ENCODE measurements at places on chromosomes 6 and 20.

GRCh38 chr20:62405108-62405980 is 1.7 kb downstream of the CABLES2 start:
- no peak for DNase-seq

- no peak for DNase-seq
Observed at GRCh38 chr6:134451529-134451928, 133.6 kb upstream of the SGK1 start.

- no peak for DNase-seq
Observed at GRCh38 chr20:17647391-17648314, 34.4 kb downstream of the RRBP1 start.

DNA sequence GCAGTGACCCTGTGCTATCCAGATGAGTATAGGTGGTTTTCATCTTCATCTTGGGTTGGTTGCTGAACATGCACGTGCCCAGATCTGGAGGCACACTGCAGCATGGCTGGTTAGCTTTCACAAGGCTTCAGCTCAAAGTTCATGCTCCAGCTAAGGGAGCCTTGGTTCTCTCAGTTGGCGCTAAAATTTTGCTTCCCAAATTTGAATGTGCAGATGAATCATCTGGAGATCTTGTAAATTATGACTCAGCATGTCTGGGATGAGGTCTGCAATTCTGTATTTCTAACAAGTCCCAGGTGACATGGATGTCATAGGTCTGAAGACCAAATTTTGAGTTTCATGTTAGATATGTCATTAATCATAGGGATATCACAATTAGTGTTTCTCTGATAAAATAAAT is 230.8 kb downstream of the FOXA2 start:
- no peak for DNase-seq

- DNase-seq: peak; percentile 64
Observed at GRCh38 chr6:157613011-157613522, 210.0 kb upstream of the SNX9 start.

- DNase-seq: no peak
Observed at GRCh38 chr20:57708694-57709673, 831 bp downstream of the PMEPA1 start.

DNA sequence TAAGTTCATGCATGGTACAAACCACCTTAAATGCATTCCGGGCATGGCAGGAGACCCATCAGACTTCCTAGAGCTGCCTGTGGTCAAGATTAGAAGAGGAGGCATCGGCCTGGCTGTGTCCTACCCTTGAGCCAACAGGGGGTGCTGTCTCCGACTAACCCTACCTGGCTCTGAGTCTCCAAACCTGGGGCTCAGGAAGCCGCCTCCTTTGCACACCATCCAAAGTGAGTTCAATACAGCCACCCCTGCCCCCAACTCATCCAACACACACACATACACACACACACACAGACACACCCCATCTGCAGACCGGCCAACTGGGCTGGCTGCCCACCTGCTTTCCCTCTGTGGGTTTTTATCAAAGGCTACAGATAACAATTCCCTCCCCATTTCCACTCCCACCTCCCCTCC is 77.0 kb downstream of the JPH2 start:
- no peak for DNase-seq

- no peak for DNase-seq
Observed at GRCh38 chr6:147065786-147066185, 138.4 kb upstream of the STXBP5 start.

GRCh38 chr6:130396722-130397121 is 30.9 kb downstream of the TMEM200A start:
- DNase-seq: no peak

DNA sequence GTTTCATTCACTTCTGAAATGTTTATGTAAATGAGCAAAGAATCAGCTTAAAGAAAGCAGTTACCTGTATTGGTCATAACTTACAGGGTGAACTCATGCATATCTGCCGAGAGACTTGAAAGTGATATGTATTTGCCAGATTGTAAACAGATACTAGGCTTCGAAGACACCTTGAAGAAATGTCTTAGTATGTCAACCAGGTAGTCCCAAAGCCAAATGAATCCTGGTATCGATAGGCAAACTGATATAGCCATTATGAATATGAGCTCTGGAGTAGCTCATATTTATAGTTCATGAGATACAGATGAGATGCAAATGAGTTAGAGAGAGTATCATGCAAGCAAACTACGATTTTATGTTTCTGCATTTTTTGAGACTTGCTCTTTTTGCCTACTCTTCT is 55.8 kb downstream of the RNF182 start:
- DNase-seq: no peak

- no peak for DNase-seq
Observed at GRCh38 chr20:17675519-17676377, 6.3 kb downstream of the RRBP1 start.

- DNase-seq: no peak
Observed at GRCh38 chr20:10586296-10586695, 87.5 kb downstream of the JAG1 start.

DNA sequence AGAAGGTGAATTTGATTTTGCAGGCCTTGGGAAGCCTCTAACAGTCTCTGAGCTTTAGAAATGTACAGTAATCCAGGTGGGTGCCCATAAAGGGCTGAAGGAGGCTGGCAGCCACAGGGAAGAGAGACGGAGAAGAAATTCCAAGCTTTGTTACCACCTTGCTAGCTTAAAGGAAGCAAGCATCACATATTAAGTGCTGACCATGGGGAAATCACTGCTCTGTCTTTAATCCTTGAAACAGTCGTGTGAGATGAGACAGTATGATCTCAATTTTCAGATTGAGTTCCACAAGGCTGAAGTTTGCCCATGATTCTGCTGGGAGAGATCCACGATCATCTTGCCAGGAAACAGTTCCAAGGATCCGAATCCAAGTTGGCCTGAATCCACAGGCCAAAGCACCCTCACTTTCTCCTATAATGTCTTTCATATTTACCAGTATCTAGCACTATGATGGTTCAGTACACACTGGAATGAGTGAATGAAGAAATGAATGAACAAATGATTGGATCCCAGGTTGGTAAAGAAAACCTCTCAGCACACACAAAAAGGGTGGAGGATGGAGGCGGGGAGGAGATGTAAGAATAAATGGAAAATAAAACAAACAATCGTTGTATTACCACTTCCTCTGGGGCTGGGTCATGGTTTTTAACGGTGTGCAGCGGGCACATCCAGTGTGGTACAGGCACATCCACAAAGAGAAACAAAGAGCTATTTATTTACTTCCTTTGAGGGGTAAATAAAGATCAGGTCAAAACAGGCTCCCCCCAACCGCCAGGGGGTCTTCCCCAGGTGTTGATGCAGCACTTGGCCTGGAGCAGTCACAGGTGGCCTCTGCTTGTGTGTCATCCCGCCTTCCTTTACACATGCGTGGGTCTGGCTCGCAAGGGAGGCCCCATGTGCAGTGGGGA is 28.2 kb upstream of the TAF8 start:
- no peak for DNase-seq

DNA sequence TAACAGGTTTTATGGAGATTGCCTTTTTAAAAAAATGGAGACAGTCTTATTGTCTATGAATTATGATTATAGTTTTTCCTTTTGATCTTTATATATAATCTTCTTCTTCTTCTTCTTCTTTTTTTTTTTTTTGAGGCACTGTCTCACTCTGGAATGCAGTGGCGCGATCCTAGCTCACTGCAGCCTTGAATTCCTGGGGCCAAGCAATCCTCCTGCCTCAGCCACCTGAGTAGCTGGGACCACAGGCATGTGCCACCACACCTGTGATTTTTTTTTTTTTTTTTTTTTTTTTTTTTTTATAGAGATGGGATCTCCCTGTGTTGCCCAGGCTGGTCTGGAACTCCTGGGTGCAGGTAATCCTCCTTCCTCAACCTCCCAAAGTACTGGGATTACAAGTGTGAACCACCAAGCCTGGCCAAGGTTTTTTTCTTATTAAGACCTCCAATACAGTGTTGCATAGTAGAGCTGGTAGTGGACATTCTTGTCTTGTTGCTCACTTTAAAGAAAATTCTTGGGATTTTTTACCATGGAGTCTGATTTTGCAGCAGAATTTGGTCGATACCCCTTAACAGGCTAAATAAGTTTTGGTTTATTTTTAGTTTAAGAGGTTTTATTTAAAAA is 46.5 kb downstream of the STK4 start:
- no peak for DNase-seq

DNA sequence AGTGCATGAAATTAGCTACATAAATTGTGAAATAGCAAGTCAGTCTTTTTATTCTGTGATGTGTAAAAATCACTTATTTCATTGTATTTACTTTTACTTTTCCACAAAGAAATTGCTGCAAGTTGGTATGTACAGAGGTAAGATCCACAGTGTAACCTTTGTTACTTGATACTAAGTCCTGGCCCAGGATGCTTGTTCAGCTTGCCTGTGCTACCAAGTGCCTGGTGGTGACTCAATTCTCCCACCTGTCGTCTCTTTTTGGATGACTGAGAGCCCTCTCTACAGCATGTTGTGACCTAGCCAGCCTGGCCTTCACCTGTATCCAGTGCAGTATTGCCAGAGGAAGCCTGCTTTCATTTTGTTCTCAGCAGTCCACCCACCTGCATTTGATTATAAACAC is 54.9 kb downstream of the ANKRD6 start:
- DNase-seq: no peak

GRCh38 chr6:71332012-71332411 is 43.4 kb downstream of the OGFRL1 start:
- no peak for DNase-seq

DNA sequence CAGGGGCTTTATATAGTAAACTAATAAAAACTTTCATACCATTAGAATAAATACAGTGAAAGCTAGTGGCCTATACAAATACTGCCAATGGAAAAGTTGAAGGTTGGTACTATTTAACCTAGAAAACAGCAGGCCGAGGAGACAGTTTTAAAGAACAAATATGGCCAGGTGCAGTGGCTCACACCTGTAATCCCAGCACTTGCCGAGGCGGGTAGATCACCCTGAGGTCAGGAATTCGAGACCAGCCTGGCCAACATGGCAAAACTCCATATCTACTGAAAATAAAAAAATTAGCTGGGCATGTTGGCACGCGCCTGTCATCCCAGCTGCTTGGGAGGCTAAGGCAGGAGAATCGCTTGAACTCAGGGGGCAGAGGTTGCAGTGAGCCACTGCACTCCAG is 24.8 kb downstream of the GLYATL3 start:
- no peak for DNase-seq

- DNase-seq: no peak
Observed at GRCh38 chr6:150915880-150916265, 50.4 kb downstream of the MTHFD1L start.

- peak; percentile 85 for DNase-seq
Observed at GRCh38 chr6:12286373-12287110, 3.6 kb upstream of the EDN1 start.

DNA sequence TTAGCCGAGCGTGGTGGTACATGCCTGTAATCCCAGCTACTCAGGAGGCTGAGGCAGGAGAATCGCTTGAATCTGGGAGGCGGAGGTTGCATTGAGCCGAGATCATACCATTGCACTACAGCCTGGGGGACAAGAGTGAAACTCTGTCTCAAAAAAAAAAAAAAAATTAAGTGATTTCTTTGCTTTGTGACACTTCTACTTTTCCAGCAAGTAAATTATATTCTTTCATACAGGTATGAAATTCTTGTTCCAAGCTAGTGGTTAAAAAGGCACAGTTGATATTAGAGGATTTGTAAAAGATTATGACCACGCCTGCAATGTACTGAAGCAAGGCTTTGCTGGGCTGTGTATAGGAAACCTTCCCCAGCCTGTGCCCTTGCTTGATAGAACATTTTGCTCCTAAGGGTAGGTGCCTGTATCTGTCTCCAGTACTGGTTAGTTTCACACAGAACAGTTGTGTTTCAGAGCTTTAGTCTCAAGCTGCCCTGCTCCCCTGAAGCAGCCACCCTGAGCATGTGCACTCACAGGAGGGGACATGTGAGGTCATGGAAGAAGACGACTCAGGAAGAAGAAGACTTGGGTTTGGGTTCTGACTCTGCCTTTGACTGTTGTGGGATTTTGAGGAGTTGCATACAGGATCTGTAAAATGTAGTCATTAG is 10.2 kb downstream of the PTPN1 start:
- no peak for DNase-seq

DNA sequence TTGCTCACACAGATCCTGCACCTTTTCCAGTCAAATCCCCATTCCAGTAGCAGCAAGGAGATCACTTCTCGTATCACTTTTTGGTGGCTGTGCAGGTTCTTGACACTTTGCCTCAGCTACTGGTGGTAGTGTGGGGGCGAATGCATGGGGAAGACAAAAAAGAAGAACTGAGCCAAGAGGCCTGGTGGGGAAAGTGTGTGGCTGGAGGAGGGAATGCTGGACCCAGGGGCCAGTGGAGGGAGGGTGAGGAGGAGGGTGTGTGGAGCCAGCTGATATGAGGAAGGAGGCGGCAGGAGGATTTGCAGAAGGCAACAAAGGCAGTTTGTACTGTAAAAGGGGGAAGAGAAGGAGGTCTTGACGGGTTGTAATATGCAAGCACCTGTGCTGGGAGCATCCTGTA is 15.7 kb upstream of the HLA-C start:
- no peak for DNase-seq

- DNase-seq: no peak
Observed at GRCh38 chr20:18011951-18012645, 43.3 kb downstream of the MGME1 start.

DNA sequence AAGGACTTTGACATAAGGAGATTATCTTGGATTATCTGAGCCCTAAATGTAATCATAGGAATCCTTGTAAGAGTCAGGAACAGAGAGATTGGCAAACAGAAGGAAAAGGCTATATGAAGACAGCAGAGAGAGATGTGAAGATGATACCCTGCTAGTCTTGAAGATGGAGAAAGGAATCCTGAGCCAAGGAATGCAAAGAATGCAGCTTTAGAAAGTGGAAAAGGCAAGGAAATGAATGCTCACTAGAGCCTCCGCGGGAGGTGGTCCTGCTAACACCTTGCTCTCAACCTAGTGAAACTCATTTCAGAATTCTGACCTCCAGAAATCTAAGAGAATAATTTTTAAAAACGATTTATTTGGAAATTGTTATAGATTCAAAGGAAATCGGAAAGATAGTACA is 117.1 kb downstream of the TBXT start:
- no peak for DNase-seq

DNA sequence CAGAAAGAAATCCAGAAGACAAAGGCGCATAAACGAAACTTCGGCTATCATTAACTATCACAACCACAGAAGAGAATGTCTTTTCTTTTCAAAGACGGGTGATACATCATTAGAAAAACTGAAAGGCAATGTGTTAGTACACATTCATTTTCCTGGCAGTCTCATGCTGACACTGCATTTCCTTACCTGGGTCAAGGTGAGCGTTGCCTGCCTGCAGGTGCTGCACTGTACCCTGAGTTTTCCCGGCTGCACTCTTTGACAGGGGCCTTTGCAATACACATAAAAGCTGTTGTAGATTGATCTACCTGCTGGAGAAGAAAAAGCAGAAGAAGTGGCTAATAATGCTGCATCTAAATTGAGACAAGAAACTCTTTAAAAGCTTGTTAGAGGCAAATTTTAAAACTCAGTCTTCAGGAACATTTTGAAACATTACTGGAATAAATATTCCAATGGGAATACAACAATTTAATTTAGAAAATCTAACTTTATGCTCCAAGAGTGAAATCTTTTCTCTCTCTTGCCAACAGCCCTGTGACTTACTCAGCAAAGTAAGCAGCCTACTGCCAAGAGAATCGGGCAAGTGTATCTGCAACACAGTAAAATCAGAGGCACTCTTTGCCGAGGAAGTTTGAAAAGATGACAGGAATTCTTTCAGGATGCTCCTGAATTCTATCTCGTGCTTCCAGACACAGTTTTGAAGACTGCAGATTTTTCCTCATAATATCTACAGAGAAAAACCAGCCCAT is 526.4 kb downstream of the PRKN start:
- DNase-seq: no peak

GRCh38 chr6:152184917-152185574 is 377.6 kb downstream of the ESR1 start:
- DNase-seq: no peak

GRCh38 chr20:9161311-9161710 is 92.4 kb downstream of the PLCB4 start:
- DNase-seq: no peak

GRCh38 chr6:93365445-93365844 is 53.9 kb downstream of the EPHA7 start:
- DNase-seq: no peak
